Activated T-cell treated with anti-CD3 and anti-CD28 coated beads for 24 hours (primary cell): ENCODE measurements at places on chromosomes 1 and 21.

GRCh38 chr1:119477710-119478109 lies 29.3 kb upstream of the HSD3B1 start:
- DNase-seq, result no peak

DNA sequence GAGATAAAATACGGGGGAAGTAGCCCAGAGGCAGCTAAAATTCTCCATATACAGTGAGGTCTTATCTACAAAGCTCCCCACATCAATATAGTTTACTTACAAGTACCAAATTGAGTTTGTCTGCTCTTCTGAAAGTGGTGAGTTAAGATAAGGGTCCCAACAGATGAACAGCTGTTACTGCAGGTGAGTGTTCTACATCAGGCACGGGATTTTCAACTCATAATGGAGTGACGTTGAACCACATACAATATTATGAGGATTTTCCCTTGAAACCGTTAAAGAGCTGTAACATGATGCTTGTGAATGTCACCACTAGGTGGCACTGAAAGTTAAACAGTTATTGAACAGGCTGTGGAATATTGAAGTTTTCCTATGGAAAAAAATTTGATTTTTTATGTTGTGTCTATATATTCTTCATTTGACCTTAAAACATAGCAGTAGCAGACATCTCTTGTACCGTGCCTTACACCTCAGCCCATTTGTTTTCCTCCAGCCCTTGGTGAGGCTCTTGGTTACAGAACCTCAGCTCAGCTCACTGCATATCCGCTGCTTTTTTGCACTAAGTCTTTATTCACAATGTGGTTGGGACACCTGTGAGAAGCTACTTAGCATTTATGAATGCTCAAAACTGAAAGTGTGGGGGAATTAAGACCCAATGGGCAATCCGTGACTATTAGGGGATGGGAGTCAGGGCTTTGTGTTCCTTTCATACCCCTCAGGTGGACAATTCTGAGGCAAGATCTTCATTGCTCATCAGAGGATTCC lies 23.2 kb downstream of the CD1D start:
- no peak for DNase-seq

- DNase-seq, result no peak
Measured at GRCh38 chr1:105072446-105072845, 1322.7 kb downstream of the AMY1C start.

GRCh38 chr1:224503161-224504118 lies 68.8 kb upstream of the WDR26 start:
- DNase-seq, result no peak

GRCh38 chr1:247228133-247228532 lies 27.7 kb upstream of the VN1R5 start:
- no peak for DNase-seq

GRCh38 chr1:99675994-99676393 lies 30.1 kb downstream of the PALMD start:
- DNase-seq, result no peak

- DNase-seq, result no peak
Measured at GRCh38 chr1:149929856-149930255, 2.3 kb upstream of the SF3B4 start.

DNA sequence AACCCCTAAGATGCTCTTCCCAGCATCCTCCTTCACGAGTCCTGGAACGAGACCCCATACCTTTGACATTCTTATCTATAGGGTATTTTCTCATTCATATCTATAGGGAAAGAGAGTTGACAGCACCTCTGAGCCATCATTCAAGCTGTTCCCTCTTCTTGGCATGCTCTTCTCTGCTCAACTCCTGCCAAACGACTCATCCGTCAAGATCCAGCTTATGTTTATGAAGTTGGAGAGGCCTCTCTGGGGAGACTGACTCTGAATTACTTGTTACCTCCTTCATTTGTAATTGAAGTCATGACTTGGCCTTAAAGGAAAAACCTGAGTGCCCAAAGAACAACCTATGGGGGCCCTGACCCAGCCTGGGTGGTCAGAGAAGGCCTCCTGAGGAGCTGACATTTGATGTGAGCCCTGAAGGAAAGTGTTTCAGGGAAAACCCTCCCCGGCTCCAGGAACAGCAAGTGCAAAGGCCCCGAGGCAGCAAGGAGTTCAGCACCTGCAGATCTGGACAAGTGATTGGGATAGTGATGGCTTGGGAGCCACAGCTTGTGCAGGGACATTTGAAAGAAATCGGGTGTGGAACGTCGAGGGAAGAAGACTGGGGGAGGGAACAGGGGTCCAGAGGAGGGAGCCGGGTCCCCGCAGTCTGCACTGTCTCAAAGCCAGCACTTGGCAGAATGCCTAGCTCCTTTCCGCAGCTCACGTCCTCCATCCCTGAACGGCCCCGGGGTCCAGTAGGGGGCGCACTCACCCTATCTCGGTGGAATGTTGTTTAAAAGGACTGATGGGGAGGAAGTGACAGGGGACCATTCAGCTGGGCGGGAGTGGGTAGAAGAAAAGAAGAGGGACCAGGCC lies 14.0 kb upstream of the CDA start:
- peak; percentile 44 for DNase-seq

DNA sequence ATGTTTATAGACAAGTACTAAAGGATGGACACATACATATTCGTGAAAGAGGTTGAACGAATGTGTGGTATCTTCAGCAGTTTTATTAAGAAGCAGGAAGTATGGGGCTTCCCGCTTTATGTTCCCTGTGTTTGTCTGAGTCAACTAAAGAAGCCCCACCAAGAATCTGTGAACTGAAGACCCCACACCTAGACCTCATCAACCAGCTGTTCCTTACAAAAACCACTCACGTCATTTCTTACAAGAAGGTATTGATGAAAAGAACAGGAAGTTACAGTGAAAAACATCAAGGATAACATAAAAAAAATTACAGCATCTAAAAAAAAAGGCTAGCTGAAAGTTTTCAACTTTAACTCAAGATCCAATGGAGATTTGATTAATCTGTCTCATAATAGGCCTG lies 12.3 kb downstream of the REG4 start:
- no peak for DNase-seq

DNA sequence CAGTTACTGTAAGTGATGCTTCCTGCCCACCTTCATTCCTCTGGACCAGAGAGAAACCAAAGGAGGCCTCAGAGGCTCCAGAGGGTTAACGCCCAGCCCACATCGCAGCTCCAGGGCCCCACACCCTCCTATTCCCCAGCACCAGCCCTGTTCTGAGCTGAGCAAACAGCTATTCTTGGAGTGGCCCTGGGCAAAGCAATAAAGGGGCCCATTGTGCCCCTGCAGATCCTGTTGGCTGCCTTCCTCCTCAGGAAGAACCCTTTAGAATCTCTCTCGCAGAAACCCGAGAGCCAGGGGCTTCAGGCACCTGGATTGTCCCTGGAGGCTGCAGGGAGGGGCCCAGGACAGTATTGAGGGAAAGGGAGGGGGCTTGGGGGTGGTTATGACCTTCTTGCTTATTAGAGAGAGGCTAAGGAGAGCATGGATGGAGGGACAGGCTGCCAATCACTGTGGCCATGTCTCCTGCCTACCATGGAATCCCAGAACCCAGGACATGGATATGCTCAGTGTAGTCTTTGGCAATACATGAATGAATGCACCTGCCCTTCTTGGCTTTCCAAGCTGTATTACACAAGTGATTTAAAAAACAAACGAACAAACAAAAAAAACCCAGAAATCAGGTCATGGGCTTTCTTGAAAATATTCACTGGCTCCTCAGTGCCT lies 9.2 kb downstream of the PADI2 start:
- no peak for DNase-seq

DNA sequence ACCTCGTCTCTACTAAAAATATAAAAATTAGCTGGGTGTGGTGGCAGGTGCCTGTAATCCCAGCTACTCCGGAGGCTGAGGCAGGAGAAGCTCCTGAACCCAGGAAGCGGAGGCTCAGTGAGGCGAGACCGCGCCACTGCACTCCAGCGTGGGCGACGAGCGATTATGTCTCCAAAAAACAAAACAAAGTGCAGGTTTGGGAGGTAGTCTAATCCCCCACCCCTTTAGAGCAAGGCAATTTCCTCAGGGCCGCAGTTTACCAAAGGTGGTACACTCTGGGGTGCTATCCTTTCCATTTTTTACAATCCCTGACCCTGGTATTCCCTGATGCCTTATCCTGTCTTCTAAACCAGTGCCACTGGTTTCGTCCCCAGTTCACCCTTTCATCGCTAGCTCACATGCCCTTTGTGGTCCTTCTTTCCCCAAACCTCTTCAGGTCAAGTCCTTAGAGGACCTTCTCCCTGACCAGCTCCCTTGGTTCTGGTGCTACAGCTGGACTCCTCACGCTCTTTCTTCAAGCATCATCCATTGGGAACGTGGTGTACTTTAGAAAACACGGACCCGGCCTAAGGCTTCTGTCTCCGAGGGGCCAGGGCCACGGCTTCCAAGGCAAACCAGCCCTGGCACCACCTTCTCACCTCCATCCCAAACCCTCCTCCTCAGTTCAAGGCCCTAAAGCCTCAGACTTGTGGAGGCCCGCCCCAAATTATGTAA lies 873 bp downstream of the IFT25 start:
- DNase-seq, result no peak

GRCh38 chr1:40143891-40144575 lies 17.2 kb upstream of the RLF start:
- peak; percentile 46 for DNase-seq

GRCh38 chr1:243587823-243588560 lies 262.1 kb downstream of the AKT3 start:
- no peak for DNase-seq
